ENCODE measurements at places on chromosomes 11 and 22.

DNA sequence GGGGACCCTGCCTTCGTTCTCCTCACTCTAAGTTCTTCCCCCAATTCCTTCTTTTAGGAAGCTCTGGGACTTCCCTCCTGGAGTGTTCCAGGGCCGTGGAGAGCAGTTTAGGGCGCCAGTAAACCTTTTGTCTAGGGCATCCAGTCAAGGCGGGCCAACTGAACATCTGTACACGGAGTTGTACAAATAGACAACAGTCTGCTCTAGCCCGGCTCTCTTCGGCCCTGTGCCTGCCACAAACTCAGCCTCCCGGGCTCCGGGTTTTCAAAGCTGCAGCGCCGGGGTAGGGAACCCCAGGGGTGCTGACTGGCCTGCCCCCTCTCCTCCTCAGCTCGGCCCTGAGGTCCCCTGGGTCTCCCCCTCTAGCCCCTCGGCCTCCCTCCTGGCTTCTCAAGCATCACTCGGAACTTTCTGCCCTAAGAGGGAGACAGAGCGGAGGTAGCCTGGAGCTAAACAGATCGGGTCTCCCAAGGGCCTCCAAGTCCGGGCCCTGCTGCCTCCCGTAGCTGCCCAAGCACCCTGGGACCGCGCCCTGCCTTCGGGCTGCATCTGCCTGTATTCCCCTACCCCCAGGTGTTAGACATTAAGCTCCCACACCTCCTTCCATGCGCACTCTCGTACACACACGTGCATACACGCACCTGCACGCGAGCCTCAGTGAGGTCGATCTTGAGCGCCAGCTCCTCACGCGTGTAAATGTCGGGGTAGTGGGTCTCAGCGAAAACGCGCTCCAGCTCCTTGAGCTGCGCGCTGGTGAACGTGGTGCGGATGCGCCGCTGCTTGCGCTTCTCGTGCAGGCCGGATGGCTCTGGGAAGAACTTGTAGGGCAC is 3.3 kb downstream of the PHOX2A start:
- no peak for DNase-seq

GRCh38 chr11:116454020-116454645 is 318.7 kb downstream of the BUD13 start:
- peak; percentile 0 for DNase-seq

GRCh38 chr11:10125522-10126133 is 168.4 kb downstream of the SBF2 start:
- DNase-seq, result no peak

GRCh38 chr22:24445481-24446259 is 18.3 kb downstream of the ADORA2A start:
- no peak for DNase-seq

DNA sequence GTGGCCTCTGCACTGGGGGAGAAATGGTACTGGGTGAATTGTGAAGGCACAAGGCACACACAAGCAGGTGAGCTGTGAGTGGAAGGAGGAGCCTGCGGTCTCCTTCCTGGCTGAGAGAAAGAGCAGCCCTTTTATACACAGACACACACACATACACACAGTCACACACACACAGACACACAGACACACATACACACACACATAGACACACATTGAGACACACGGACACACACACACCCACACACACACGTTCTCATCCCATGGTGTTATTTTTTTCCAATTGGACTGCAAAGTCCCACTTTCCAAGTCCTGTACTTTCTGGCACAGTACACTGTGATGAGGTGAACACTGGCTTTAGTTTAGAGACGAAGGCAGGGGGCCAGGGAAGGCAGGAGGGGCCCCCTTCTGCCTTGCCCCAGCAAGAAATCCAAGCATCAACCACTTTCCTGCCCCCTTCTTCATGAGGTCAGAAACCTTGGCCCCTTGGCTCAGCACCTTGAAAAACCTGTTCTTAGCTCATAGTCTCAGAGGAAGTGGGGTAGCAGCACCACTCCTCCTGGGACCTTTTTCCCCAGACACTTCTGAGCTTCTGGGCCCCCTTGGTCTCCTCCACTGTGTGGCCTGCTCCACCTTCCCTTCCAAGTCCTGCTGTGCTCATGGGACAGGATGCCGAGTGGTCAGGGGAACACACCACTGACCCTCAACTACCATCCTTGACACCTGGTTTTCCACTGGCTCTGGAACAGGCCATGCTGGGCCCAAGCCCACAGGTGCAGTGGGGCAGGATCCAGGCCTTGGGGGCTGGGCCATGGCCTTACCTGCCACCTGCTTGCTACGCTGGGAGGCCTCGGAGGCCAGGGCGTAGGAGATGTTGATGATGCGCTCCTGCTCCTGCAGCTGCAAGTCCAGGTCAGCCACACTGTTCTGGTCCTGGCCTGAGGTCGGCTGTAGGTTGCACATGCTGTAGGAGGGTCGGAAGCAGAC is 43.8 kb downstream of the C11orf58 start:
- DNase-seq, result no peak

GRCh38 chr11:120881596-120881995 is 142.3 kb upstream of the TBCEL start:
- no peak for DNase-seq
